Cerebellar cortex (tissue), 1 donor: ENCODE measurements at places on chromosomes 11 and 22.

GRCh38 chr11:62712861-62713260, 5.4 kb downstream of the GNG3 start:
- no peak for DNase-seq

DNA sequence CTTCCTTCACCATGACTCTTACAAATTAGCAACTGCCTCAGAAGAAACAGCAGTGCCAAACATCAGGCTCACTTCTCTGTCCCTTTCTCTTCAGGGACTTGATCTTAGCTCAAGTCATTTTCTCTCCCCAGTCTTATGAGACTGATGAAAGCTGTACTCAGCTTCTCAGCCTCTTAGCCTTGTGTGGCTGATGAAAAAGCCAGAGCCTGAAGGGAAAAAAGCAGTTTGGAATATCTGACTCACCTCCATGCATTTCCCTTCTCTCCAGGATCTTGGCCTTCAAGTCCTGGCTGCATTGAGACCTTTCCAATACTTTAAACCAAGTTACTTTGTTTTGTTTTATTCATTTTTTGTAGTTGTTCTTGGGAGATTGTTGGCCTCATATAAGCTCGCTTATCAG, 195.9 kb downstream of the SPON1 start:
- DNase-seq: no peak

DNA sequence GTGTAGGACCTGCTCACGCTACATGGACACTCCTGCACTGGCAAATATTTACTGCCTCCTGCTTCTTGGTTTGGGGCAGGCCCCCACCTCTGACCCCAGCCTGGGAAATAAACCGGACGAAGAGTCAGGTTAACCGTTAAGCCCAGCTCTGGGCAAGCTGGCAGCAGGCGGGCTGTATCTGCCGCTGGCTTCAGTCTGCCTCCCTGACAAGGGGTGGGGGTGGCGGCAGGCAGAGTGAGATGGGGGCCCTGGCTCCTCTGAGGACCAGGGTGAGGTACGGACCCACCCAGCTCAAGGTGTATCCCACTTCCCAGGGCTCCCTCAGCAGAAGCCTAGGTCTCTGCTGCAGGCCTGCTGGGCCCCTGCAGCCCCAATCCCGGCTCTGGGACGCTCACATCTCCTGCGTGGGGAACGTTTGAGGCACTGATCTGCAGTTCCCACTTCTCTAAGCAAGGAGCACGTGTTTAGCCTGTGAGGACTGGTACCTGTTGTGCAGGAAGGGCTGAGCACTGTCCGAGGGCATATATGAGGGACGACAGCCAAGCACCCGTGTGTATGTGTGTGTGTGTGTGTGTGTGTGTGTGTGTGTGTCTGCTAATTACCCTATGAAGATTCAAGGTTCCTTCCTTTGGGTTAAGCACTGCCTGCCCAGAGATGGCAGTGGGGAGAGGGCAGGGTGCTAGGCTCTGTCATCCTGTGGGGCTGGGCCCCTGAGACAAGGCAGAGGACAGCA, 1.1 kb upstream of the LRRC75B start:
- no peak for DNase-seq

DNA sequence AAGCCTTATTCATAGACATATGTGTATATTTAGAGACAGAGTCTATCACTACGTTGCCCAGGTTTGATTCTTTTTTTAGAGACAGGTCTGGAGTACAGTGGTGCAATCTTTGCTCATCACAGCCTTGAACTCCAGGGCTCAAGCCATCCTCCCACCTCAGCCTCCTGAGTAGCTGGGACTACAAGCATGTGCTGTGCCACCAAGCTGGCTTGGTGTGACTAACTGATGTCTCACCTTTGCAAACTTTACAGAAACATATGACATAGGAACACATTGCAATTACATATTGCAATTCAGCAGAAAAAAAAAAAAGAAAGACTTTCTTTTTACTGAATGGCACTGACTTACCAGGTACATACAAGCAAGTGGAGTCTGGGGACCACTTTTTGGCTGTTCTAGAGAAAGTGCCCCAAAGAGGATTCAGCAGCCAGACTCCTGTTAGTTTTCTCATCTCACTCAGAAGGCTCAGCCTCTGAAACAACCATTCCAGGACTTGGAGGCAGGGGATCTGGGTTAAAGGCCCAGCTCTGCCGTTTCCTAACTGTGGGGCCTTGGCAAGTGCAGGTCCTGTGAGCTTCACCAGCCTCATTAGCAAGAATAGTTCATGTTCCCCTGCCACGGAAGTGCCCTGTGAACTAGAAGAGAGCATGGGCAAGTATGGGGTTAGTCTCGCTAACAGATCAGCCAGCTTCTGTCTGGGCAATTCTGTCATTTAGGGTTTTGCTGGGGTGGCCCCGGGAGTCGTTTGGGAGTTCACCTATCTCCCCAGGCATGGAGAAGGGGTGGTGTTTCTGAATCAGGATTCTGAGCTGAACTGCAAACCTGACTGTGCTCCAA, 11.3 kb upstream of the NFAM1 start:
- DNase-seq: no peak

DNA sequence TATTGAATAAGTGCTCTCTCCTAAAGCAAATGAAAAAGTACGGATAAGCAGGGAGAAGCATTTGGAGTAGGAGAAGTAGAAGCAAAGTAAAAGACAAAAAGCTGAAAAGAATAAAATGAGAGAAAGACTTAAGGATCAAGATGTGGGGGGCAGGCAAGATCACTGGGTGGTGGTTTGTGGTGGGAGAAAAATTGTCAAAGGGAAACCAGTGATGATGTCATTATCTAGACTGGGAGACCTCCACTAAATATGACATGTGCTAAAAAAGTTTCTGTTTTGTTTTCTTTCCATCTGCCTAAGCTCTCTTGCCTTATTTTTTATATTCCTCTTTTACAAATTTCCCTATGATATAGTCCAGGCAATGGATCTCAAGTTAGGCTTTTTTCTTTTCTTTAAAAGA, 14.8 kb upstream of the MAML2 start:
- no peak for DNase-seq

DNA sequence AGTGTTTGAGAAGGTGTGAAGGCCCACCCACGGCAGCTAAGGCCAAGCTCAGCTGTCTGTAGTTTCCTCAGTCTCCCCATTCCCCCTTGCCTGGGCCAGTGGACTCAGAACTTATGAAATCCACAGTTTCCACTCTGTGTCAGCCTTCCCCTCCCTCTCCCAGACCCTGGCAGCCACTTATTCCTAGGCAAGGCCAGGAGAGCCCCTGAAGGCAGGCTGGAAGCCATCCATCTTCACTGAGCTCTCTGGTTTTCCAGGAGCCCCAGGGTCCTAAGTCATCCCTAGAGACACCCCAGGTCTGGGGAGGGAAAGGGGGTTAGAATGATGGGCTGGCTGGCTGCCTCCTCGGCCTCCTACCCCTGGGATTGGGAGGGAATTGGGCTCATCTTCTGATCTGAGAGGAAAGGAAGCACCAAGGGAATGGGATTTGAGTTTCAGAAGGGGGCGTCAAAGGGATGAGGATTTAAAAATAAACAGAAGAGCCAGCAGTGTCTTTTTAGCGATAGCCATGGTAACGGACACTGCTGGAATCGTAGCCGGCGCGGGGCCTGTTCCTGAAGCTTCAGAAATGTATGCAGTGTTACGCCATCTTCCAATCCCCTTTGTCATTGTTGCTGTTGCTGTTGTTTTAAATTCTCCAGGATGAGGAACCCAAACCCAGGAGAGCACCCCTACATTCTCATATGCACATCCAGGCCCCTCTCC, 561.1 kb upstream of the CADM1 start:
- DNase-seq: no peak

- DNase-seq: no peak
Observed at GRCh38 chr11:110377434-110377833, 52.3 kb upstream of the FDX1 start.

- no peak for DNase-seq
Observed at GRCh38 chr11:134951305-134951700, 539.3 kb upstream of the B3GAT1 start.

DNA sequence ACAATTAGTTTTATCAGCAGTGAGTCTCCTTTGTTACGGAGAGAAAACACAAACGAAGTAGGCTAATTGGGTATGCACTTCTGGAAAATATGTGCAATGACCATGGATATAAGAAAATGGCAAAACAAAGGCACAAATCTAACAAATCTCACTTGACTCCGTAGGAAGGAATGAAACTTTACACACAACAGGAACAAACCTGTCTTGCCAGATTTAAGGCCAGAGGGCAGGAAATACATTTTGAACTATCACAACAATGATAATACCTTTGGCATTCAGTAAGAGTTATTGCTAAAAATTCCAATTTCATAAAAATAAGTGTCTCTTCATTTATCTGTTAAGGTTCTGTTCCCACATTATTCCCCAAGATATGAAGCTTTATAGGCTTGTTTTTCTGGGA, 36.6 kb downstream of the SLC25A17 start:
- DNase-seq: no peak

DNA sequence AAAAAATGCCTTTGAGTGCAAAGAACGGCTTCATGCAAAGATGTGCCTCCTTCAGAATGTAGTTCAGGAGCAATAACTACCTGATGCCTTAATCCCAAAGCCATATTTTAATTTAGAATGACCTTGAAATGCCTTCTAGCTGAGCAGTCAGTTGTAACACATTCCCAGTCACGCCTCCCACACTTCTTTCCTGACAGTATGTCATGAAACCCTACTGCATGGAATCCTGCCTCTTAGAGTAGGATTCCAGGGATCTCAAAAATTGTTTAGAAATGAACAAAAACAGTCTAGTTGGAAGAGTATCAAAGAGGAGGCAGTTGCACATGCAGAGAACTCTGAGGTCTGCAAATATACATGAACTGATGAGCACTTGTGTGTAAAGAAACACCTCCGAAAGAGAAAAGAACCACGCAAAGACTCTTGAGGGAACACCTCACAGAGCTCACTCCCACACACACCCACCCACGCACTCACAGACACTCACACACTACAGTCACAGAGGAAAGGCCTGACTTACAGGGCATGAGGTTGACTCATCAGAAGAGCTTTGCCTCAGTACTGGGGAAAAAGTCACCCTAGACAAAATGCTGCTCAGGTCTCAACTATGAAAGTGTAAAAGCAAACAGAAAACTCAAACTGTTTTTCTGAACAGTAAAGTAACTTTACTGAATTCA, 77.4 kb downstream of the GGTLC2 start:
- no peak for DNase-seq
